ENCODE measurements at places on chromosomes 12 and 14. TPM values are rescaled to one million over a fixed set of nuclear protein-coding genes. Genes with fewer than 3 reads are reported as not detected.
A peak's percentile ranks its signal among the peaks of the same experiment; 100 is the strongest.

GLIPR1L2 gene
- 2.3 TPM for total RNA-seq

HVCN1 gene
- total RNA-seq = 21.7 TPM

APOF gene
- not detected for total RNA-seq

TMEM179 gene
- total RNA-seq = 0.52 TPM

B3GNT4 gene
- not detected for total RNA-seq

MIP gene
- total RNA-seq = not detected

KRT81 gene
- not detected for total RNA-seq

FGD6 gene
- 15.8 TPM for total RNA-seq

KITLG gene
- 9.6 TPM for total RNA-seq

PTPN21 gene
- total RNA-seq = 24.3 TPM

GRCh38 chr12:7303230-7303629 is 642 bp upstream of the ACSM4 start:
- no peak for DNase-seq

GRCh38 chr14:56805992-56806727 is 4.1 kb downstream of the OTX2 start:
- DNase-seq = no peak

DNA sequence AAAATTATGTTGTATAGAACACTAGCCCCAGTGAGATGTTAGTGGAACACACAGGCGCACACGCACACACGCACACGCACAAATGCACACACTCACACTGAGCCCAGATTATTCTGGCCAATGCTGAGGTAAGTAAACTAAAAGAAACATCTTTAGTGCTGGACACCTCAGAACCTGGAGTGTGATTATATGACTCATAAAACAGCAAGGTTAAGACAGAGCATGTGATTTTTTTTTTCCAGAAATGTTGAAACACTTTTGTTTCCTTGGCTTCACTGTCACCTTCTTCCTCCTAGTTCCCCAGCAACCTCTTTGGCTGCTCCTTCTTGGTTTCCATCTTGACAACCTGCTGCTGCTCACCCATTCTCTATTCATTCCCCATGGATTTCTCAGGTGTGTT is 141.0 kb upstream of the ALG10B start:
- no peak for DNase-seq

GRCh38 chr12:938810-939209 is 10.7 kb downstream of the RAD52 start:
- DNase-seq = no peak

DNA sequence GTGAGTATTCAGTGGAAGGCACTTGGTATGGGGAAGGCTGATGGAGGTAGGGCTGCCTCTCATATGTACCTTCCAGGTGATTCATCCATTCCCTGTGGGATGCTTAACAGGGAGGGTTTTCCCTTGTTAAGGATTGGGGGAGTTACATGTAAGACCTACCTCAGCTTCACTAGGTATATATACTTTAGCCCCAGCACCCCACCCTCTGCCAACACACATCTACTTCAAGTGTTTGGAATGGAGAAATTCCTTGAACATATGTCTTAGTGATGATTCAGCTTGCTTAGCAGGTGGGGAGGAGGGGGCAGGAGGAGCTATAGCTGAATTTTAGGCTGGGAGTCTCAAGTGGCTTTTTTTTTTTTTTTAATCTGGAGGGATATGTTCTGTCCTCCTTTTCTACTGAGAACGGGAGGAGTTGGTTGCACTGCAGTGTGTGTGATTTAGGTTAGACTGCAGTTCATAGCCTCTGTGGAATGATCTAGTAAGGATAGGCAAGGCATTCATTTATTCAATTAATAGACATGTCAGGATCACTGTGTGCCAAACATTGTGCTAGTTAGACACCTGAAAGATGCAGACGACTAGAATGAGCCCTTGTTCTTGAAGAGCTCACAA is 1.7 kb downstream of the PIP4K2C start:
- no peak for DNase-seq

GRCh38 chr14:49306152-49306751 is 279.9 kb downstream of the RPS29 start:
- no peak for DNase-seq

GRCh38 chr14:31692376-31692781 is 131.2 kb downstream of the NUBPL start:
- no peak for DNase-seq

DNA sequence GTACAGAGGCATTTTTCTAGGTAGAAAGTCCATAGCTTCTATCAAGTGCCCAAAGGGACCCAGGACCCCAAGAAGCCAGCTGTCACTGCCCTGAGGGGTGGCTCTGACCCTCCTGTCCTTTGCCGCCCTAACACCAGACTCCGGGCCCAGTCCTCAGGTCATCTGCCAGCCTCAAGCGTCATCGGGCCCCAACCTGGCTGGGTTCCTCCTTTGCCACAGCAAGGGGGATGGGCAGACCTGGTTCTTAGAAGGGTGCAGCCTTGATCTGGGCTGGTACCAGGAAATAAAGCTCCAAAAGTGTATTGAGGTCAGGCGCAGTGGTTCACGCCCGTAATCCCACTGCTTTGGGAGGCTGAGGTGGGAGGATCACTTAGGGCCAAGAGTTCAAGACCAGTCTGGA is 27.1 kb upstream of the FAM222A start:
- no peak for DNase-seq

- DNase-seq = peak; percentile 50
Observed at GRCh38 chr12:50734409-50735263, 29.3 kb upstream of the ATF1 start.

GRCh38 chr12:40241741-40242140 is 16.9 kb downstream of the LRRK2 start:
- DNase-seq = no peak

DNA sequence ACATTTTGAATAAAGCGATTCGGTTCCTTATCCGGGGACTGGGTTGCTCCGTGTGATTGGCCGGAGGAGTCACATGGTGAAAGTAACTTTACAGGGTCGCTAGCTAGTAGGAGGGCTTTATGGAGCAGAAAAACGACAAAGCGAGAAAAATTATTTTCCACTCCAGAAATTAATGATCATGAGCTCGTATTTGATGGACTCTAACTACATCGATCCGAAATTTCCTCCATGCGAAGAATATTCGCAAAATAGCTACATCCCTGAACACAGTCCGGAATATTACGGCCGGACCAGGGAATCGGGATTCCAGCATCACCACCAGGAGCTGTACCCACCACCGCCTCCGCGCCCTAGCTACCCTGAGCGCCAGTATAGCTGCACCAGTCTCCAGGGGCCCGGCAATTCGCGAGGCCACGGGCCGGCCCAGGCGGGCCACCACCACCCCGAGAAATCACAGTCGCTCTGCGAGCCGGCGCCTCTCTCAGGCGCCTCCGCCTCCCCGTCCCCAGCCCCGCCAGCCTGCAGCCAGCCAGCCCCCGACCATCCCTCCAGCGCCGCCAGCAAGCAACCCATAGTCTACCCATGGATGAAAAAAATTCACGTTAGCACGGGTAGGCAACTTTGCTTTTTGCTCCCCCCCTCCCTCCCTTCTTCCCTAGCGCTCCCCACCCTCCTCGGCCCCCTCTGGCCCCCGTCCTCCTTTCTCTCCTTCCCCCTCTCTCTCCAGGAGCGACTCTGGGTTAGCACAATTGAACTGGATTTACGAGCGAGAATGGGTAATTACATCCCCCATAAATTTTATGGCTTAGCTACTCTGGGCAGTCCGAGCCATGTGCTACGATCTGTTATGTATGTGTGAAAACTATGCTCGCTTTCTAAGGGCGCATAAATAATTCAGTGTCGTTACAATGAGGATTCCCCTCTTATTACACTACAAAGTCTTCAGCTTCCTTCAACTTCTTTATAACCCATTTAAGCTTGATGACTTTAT is at the start of gene HOXC4:
TSS of gene HOXC4 (plus strand) at position 85 of the 991 bp plus-strand sequence. CDS start at position 173, 88 bp downstream.
- DNase-seq = no peak

- no peak for DNase-seq
Observed at GRCh38 chr12:12562016-12562483, 613 bp downstream of the DUSP16 start.

- DNase-seq = no peak
Observed at GRCh38 chr14:77642407-77642806, 26.0 kb upstream of the SPTLC2 start.

GRCh38 chr14:75069811-75070145 is 337 bp downstream of the ZC2HC1C start:
- DNase-seq = no peak

- DNase-seq = no peak
Observed at GRCh38 chr12:27361372-27361771, 28.7 kb downstream of the BMAL2 start.
